ENCODE measurements at places on chromosomes 16 and 17.

GRCh38 chr17:82356845-82357355, 2.1 kb upstream of the TEX19 start:
- no peak for DNase-seq

- DNase-seq, result no peak
These were observed 37.9 kb downstream of the PIGL start for GRCh38 chr17:16254773-16255400.

DNA sequence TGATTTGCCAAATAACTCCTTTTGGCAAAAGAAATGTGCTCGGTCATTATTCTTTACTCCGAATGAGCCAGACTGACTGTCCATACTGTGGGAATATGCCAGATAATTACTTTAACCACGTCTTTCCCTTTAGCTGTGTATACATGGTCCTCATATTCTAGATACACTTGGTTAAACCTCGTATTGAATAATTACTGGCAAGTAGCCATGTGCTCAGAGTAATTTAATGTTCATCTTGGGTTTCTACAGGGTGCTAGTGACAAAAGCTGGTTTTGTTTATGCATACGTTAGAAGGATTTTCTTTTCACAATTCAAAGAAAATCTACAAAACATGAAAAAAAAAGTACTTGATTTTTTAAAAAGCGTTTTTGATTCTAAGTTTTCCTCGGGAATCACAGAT, 540.3 kb downstream of the KCNJ2 start:
- DNase-seq, result no peak

DNA sequence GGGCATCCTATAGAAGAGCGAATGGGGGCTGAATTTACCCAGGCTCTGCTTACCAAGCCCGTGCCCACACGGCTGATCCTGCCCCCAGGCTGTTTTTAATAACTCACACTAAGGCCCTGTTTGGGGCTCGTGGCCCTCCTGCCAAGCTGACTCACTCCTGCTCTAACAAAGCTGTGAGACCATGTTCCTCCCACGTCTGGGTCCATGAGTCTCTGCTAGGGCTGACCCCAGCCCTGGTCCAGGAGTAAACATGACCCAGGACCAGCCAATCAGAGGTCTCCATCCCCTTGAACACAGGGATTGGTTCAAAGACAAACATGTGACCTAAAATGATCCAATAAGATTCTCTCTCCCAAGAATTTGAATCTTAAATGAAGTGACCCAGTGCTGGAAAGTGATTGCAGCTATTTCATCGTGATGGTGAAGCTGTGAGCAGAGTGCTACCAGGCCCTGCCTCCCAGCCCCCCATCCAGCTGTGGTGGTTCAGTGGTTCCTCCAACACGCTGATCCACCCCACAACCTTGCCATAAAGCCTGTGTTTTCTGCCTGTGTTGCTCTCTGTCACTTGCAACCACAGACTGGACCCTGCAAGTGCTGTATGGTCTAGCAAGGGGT, 57.2 kb downstream of the C16orf82 start:
- DNase-seq, result no peak

- no peak for DNase-seq
These were observed 87.5 kb upstream of the WSB1 start for GRCh38 chr17:27206447-27206846.

DNA sequence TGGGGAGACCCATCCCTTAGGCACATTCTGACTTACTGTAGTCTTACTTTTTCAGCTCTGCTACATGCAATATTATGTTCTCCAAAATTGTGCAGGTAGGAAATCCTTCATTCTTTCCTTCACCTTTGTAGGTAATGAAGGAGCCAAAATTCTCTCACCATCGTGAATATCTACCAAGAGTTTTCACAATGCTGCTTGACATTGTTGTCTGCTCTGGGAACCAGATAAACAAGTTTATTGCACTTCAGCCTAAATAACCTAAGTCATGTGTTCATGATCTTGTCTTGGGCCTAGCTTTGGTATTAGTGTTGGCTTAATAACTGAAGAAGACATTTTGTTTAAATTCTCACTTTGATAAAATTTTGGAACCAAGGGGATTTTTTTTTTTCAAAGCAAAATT, 110.8 kb upstream of the ELAC2 start:
- no peak for DNase-seq
